ENCODE measurements at places on chromosomes 4 and X. TPM values are rescaled to one million over a fixed set of nuclear protein-coding genes. Genes with fewer than 3 reads are reported as not detected.

- DNase-seq, result no peak
Measured at GRCh38 chrX:7109838-7110793, 37.4 kb upstream of the STS start.

DNA sequence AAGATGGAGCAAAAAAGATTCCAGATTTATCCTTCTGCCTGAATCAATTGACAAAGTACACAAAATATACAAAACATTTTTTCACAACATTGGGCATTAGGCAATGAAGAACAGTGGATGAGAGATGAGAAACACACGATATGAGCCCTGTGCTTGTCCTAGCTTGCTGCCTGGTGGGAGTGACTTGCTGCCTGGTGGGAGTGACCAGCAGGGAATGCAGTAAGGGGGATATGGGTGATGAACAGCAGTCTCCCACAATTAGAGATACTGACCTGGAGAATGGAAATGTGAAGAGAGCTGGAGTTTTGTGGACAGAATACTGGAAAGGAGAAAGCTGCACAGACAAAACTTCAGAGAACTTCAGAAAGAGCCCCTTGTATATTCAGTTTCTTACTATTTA, 629.4 kb upstream of the FRG1 start:
- DNase-seq, result no peak

- DNase-seq, result no peak
Measured at GRCh38 chr4:88090898-88091297, 67.5 kb downstream of the ABCG2 start.

DNA sequence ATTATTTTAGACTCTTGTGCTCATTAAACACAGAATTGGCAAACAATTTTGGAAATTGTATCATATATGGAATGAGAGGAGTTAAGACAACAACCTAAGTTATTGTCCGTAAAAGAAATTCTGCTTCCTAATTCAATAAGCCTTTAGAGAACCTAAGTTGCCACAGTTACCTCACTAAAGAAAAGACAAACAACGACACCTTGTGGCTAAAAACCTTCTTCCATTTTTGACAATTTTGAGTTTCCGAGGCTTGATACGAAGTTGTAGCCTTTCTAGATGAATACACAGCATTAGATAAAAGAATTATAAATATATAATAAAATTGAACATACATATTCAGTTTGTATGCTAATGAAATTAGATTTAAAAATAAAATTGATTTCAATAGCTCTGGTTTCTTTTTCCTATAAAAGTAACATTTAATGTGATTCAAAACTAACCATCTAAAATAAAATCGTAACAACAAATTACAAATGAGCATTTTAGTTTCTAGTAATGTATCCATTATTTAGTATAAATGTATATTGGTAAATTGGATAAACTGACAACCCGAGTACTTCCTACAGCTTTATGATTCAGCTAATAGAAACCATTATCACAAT, 275.1 kb downstream of the GPM6A start:
- no peak for DNase-seq

DNA sequence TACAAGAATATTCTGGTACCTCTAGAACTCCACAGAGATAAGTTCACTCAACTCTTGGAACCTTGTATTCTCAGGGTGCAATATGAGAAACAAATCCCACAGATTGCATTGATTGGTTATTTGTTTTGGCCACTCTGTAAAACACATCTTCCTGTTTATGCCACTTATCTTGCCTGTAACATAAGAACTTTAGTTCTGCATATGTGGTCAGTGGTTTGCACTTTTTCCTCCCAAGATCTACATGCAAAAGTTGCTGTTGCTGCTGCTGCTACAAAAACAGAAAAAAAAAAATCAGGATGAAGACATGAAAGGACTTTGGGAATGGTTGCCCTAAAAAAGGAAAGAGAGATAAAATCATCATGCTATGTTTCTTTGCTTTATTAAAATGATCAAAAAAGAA, 9.6 kb downstream of the ODAPH start:
- DNase-seq, result no peak

GRCh38 chr4:145539671-145540070, 58.0 kb downstream of the SMAD1 start:
- DNase-seq, result peak; percentile 3

- DNase-seq, result no peak
Measured at GRCh38 chr4:173518425-173519102, 11.5 kb downstream of the HAND2 start.

GRCh38 chr4:165965503-165965902, 92.5 kb downstream of the TLL1 start:
- no peak for DNase-seq

DNA sequence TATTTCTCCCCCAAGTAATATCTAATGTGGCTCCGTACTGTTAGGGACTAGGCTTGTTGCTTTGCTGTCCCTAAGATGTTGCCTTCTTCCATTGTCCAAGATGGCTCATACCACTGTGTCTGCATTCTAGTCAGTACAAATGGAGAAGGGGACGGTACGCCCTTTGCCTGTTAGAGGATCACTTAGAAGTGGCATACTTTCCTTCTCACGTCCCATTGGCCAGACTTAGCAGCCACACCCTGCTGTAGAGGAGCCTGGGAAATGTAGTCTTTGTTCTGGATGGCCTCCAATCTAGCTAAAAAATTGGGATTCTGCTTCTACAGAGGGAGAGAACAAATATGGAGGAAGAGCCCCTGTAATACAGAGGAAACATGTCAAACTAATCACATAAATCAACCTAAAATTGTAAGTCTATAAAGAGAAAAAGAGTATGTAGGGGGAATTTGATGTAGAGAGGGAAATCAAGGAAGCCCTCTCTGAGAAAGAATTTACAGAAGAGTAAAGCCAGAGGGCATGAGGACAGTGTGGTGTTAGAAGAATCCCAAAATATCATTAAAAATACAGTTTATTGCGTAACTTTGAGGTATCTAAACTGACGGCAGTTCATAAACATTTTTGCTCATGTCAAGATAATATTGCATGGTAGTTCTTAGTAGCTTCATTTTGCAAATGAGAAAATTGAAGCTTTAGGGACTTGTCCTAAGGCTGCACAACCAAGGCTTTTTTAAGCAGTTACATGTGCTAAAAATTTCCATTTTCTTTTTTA, 15.1 kb downstream of the PRIMPOL start:
- DNase-seq, result peak; percentile 39

DNA sequence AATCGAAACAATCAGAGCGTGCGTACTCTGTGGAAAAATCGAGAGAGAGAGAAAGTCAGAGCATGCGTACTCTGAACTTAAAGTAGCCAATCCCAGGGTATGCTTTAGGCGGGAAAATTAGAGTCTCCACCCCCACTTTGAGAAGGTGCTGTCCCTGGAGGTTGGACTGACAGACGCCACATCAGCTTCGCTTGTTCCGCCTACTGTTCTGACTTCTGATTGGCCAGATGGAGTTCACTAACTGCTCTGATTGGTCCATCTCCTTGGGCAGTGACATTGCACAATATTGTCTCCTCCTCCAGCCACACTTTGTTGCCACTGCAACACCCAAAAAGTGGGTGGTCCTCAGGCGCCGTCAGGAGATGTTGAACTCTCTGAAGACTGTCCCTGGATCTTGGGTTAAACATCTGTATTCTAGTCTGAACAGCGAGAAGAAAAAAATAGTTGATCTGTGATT, at the start of gene SSX5:
TSS of gene SSX5 (minus strand) at position 51 of the 457 bp plus-strand sequence. CDS start 1,437 bp downstream, outside the sequence.
- no peak for DNase-seq

DNA sequence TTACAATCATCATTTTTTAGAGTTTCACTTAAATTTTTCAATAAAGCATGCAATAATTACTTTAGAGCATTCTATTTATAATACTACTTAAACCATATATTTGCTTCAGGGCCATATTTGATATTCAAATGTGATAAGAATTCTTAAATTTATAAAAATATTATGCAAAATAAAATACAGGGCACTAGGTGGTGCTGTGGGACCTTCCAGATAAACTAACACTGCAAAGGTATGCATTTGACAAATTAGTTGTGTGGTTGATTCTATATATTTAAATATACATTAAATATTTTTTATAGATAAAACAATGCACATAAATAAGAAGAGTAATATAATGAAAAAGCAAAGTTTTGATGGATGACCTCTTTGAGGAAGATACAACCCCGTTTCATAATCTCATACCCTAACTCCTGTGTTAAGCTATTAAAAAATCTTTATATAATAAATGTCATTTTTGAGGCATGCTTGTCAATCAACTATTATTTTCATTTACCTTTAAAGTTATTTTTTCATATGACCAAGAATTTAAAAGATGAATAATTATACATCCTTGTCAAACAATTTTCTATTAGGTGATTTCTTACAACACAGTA, 128.4 kb downstream of the REELD1 start:
- DNase-seq, result no peak

KLF8 gene
- polyA plus RNA-seq, result not detected

KIAA1210 gene
- polyA plus RNA-seq, result not detected

MAGEA12 gene
- polyA plus RNA-seq, result not detected

HS6ST2 gene
- not detected for polyA plus RNA-seq

TRMT44 gene
- polyA plus RNA-seq, result 6.6 TPM

BEND2 gene
- not detected for polyA plus RNA-seq

ETDB gene
- polyA plus RNA-seq, result not detected

TMEM150C gene
- not detected for polyA plus RNA-seq

HTRA3 gene
- polyA plus RNA-seq, result not detected

PHEX gene
- polyA plus RNA-seq, result 0.03 TPM
